B cell (primary cell): ENCODE measurements at places on chromosomes 7 and 10.

GRCh38 chr10:113104047-113104446, 154.0 kb downstream of the TCF7L2 start:
- no peak for DNase-seq

DNA sequence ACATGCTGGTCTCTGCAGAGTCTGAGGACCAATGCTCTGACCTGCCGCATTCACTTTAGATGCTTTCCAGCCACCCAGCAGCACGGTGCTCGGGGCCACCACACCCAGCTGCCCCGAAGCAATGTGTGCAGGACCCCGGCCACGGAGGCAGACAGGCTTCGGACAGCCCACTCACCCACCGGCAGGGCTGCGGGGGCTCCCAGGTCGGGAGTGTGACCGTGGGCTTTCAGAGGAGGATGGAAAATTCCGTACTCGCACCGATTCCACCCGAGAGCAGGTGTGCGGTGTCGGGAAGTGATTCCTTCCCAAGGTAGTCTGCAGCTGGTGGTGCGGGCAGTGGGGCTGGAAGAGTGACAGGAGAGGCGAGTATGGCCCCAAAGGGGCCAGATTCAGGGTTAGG, 190.9 kb downstream of the DNAJB6 start:
- no peak for DNase-seq

DNA sequence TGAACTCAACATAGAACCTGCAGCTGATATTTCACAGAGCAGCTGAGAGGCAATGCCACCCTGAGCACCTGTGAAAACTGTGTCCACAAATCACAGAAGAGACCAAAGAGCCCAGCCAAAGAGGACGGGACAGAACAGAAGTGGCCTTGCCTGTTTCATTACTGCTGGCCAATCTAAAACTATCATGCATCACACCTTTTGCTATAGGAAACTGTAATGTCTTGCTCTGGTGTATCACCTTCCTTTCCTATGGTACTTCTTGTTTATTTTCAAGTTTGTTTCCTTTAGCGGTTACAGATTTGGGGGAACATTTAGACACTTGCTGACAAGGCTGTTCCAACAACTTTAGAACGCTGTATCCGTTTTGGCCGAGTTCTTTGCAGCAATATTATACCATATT, 80.3 kb downstream of the PIP4K2A start:
- DNase-seq = no peak

- DNase-seq = no peak
Observed at GRCh38 chr7:18402488-18403183, 92.9 kb upstream of the HDAC9 start.

- no peak for DNase-seq
Observed at GRCh38 chr10:21959998-21960397, 43.5 kb downstream of the DNAJC1 start.
